Foreskin melanocyte (primary cell): ENCODE measurements at places on chromosomes 2 and 18.
A peak's percentile ranks its signal among the peaks of the same experiment; 100 is the strongest.

DNA sequence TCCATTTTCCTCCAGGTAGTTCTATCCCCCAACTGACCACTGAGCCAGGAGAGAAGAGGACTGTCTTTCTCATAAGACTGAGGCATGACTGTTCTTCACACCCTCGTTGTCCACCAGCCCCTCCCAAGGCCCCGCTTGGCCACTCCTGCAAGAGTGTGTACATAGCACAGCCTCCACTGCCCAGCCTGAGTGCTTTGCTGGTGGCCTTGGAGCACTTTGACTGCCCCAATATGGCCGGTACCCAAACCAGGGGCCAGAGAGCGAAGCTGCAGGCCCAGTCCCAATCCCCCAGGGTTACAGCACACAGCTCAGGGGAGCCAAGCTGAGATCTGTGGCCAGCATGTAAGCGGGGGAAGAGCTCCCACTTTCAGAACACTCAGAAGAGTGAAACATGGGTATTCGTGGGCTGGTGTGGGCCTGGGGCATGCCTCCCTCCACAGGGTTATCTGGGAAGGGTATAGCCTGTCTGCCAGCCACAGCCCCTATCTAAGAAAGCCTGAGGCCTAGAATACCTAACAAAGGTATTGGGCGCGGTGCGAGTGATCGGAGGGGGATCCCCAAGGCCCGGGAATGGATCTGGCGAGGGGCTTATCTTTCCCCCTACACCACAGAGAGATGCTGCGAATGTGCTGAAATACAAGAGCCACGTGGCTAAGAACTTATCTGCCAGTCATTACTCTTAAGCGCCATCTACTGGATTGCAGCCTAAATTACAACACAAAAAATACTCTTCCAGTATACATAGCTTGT is 163.8 kb downstream of the WDPCP start:
- DNase-seq = peak; percentile 5

GRCh38 chr18:13811993-13812392 is 12.0 kb upstream of the MC5R start:
- no peak for DNase-seq

GRCh38 chr2:39741871-39742270 is 37.2 kb downstream of the THUMPD2 start:
- no peak for DNase-seq

DNA sequence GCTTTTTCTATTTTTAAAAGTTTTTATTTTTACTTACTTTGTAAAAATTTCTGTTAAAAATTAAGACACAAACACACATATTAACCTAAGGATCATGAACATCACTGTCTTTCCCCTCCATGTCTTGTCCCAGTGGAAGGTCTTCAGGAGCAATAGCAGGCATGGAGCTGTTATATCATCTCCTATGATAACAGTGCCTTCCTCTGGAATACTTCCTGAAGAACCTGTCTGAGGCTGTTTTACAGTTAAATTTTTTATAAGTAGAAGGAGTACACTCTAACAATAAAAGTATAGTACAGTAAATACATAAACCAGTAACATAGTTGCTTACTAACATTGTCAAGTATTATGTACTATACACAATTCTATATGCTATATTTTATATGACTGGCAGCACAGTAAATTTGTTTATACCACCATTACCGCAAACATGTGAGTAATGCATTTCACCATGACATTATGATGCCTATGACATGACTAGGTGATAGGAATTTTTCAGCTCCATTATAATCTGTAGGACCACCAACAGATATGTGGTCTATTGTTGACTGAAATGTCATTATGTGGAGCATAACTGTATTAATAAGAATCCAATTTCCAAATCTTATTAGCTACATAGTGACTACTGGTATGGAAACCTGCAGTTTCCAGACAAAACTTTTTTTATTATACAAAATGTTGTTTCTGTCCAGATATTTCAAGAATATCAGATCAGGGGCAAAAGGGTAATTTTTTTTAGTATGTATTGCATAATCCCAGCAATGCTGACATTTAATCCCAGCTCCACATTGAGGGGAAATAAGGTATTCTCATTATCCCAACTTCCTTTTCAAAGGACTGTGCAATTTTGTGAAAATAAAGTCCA is 337.2 kb upstream of the SLC39A10 start:
- DNase-seq = no peak

DNA sequence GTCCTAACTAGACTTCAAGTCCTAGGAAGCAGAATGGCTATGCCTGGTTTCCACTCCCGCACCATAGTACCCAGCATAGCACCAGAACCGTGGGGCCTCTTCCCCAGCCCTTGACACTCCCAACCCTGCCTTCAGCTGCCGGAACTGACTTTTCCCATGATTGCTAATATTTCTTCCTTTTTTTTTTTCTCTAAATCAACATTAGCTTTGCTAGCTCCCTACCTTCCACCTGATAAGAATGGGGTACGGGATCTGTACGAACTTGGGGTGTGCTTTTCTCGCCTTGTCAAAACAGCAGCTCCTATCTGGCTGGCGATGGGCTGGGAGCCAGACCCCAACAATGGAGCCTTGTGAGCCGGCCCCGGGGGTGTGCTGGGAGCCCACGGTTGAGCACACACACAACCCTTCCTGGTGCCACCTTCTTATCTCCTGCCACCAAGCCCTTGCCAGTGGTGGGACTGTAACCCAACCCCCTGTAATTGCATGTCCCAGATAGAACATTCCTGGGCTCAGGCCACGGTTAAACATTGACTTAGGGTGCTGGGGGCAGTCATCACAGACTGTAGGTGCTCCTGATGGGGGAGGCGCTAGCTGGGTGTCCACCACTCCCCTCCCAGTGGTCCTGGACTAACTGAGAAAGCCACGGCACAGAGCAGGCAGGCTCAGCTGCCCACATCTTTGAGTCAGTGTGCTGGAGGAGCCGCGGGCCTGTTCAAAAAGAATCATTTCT is 213.0 kb upstream of the HAAO start:
- no peak for DNase-seq
